HFFc6 (cell line): ENCODE measurements at places on chromosomes 6 and 20. TPM values are rescaled to one million over a fixed set of nuclear protein-coding genes. Genes with fewer than 3 reads are reported as not detected.

MLIP gene
- not detected in 3 replicates for total RNA-seq

MANEA gene
- total RNA-seq = 10.0 to 13.6 TPM (median 10.7 TPM) in 3 replicates

GRCh38 chr6:37487591-37488380 is 11.9 kb downstream of the CCDC167 start:
- H3K4me1 ChIP-seq = peaks cover 15% of the 10 kb centered on the region
- peaks cover 2% of the 10 kb centered on the region for H3K27me3 ChIP-seq
- DNase-seq = no peak
- no peaks in the 10 kb centered on the region for H3K36me3 ChIP-seq

DNA sequence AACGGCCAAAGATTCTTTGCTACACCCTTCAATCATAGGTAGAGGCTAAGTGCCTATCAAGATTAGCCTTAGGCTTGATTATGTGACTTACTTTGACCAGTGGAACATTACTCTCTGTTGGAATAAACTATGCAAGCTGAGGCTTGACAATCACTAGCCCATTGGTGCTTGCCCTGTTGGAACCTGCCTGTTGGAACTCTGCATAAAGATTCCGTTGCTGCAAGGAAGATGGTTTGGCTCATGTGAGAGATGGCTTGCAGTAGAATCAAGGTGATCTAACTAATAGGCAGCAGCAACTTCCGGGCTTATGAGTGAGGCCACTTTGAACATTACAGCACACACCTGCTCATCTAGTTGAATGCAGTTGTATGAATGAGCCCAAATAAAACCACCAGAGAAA is 227.7 kb upstream of the TSHZ2 start:
- DNase-seq = no peak
- no peak overlapping the region for H3K4me3 ChIP-seq
- no peaks in the 10 kb centered on the region for H3K36me3 ChIP-seq
- H3K4me1 ChIP-seq = no peaks in the 10 kb centered on the region
- H3K27me3 ChIP-seq = no peaks in the 10 kb centered on the region

DNA sequence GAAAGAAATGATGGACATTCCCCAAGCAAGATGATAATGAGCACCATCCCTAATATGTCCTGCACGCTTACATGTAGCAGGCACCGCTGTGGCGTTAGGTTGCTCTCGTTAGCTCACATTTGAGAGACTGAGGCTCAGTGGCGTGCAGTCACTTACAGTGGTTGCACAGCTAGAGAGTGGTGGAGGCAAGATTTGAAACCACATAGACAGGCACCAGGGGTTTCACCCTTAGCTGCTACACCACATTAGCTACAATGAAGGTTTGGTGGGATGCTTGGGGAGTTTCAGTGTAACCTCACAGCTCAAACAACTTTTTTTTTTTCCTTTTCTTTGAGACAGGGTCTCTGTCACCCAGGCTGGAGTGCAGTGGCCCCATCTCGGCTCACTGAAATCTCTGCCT is 3.7 kb downstream of the COX4I2 start:
- peaks cover 4% of the 10 kb centered on the region; the same call in 1 of the 2 replicates for H3K4me1 ChIP-seq
- no peak overlapping the region for H3K27ac ChIP-seq
- no peaks in the 10 kb centered on the region for H3K36me3 ChIP-seq
- no peak for DNase-seq
- no peak overlapping the region for H3K4me3 ChIP-seq
